ENCODE measurements at places on chromosomes 6 and 20.

DNA sequence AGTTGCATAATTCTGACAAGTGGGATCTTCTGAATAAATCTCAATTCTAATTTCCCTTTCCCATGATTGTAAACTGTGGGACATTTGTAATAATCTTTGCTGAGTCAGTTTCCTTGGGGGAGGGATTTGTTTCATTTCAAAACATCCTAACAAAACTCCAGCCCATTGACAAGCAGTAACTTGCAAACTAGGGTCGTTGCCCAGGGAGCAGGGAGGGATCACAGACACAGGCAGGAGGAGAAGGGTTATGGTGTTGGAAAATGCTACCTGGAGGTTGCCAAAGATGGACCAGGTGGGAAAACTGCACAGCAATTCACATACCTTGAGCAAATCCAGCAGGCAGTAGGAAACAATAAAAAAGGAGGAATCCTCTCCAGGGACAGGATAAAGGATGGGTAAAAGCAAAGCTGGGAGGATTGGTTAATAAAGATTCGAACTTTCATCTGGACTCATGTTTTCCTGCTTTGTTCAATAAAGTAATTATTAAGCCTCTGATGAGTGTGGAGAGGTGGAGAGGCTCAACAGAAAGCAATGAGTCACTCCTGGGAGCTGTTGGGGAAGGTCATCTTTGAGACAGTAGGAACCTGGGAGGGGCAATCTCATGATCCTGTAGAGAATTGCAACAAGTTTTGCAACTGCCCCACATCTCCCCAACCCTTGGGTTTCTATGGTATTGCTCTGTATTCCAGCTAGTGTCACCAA lies 87.3 kb upstream of the AKIRIN2 start:
- DNase-seq = peak; percentile 37

DNA sequence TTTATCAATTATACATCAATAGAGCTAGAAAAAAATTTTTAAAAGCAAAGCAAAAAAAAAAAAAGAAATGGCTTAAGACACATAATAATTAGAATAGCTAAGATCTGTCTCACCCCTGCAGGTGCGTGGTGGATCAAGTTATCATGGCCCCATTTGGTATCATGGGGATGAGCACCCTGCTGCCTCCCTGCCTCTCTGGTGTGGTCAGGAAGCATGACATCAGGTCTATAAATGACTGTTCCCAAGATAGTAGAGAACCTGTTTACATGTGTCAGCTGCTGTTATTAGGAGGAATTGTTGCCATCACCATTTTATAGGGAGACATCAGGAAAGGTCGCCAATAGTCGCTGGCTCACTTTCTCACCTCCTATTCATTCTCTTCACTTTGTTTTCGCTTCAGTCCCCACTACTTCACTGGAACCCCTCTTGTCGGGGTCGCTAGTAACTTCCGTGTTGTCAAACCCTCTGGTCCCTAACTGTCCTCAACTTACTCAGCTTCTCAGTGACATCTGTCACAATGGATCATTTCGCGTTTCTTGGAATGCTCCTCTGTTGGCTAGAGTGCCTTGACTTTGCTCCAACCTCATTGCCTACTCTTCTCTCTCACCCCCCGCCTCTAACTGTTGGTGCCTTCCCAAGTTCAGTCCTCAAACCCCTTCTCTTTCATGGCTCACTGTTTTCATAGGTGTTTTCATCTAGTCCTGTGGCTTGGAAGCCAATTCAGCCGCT lies 4.7 kb downstream of the DNTTIP1 start:
- DNase-seq = no peak

DNA sequence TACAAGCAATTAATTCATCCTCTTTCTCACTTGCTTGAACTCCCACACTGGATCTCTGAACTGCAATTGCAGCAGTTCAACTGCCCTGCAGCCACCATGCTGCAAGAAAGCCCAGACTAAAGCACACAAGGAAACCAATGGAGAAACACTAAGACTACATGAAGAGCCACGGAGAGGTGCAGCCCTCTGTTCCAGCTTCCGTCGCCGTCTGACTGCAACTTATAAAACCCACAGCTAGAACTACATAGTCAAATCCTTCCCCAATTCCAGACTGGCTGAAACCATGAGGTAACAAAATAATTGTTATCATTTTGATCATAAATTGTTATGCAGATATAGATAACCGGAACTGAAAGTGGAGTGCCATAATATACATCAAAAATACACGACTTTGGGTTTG lies 21.1 kb upstream of the THEMIS start:
- no peak for DNase-seq

- peak; percentile 56 for DNase-seq
Observed at GRCh38 chr6:12233693-12234571, 56.2 kb upstream of the EDN1 start.

DNA sequence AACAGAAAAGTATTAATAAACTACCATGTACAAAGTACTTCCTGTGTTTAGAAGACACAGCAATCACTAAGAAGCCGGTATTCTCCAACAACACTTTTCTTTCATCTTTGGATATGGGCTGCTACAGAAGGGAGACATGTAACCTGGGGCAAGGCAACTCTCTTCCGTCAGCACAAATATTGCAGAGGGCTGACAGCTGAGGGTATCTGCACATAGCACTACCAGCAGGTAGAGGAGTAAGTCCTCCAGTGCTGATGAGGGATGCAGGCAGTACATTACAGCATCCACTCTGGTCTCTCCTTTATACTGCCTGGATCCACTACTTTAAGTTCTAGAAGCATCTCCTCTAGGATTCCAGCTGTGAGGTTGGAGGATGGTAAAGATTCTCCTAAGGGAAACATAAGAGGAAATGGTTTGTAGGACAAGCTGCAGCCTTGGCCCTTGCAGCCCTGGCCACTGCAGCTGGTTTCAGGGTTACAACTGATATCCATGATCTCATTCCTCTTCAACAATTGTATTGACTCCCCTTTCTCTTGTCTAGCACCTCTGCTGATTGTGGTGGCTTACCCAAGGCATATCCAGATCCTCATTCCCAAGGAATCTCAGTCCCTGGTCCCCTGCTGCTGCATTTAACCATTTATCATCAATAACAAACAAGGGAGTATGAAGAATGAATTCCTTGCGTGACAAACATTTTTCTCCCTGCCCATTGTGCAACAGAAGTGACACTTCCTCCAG lies 110.7 kb upstream of the ADGRF1 start:
- no peak for DNase-seq

DNA sequence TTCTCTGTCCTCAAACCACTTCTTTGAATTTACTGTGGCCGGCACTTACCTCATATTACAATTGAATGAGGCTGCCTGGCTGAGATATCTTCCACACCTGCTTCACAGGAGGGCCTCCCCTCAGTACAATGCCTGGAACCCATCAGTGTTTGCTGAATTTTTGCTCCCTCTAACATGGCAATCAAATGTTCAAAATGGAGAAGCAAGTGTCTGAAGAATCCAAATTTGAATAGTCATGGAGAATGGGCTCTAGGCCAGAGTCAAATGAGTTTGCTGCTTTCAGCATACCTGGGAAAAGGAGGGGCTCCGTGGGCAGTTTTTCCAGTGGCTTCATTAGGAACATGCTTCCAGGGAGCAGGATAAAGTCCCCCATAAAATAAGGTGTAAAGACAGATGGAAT lies 564.8 kb downstream of the UTRN start:
- no peak for DNase-seq

GRCh38 chr6:13513626-13514502 lies 26.5 kb upstream of the GFOD1 start:
- no peak for DNase-seq
